ENCODE measurements at places on chromosomes 12 and 14.

- no peak for DNase-seq
These were observed 32.1 kb downstream of the PRKAB1 start for GRCh38 chr12:119700078-119700477.

DNA sequence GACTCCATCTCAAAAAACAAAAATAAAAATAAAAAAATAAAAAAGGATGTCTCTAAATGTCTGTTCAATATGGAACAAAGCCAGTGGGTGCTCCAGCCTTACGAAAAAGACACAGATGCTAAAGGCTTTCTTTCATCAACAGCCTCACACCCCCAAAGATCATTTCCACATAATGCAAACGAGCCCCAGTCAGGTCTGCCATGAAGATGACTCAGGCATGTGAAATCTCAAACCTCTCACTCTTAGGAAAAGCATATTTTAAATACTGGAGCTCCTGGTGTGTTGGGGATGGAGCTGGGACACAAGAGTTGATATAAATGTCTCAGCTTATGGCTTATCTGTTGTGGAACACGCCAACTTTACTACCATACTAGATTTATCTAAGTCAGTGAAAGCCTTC lies 49.9 kb upstream of the PLXNC1 start:
- DNase-seq, result no peak

GRCh38 chr14:57390806-57391516 lies 575 bp downstream of the NAA30 start:
- peak; percentile 4 for DNase-seq

GRCh38 chr14:71688576-71688975 lies 243.7 kb upstream of the RGS6 start:
- no peak for DNase-seq

GRCh38 chr12:21877293-21877982 lies 63.8 kb downstream of the ABCC9 start:
- no peak for DNase-seq

DNA sequence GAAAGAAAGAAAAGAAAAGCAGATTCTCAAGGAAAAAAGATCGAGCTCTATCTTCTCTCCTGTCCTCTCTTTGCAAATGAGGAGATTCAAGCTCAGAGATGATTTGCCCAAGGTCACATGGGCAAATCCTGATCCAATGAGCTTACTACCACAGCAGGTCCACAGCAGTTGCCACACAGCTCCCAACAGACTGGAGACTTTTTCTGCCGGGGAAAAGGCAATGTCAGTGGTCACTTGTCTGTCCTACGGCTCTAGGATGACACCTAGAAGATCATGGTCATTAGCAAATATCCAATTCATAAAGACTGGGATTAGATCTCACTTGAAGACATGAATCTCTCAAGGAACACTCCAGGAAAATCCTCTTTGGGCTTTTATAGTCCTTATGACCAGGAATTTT lies 58.8 kb downstream of the TTC7B start:
- no peak for DNase-seq

- DNase-seq, result no peak
These were observed 411.2 kb downstream of the AEBP2 start for GRCh38 chr12:19850346-19851065.

DNA sequence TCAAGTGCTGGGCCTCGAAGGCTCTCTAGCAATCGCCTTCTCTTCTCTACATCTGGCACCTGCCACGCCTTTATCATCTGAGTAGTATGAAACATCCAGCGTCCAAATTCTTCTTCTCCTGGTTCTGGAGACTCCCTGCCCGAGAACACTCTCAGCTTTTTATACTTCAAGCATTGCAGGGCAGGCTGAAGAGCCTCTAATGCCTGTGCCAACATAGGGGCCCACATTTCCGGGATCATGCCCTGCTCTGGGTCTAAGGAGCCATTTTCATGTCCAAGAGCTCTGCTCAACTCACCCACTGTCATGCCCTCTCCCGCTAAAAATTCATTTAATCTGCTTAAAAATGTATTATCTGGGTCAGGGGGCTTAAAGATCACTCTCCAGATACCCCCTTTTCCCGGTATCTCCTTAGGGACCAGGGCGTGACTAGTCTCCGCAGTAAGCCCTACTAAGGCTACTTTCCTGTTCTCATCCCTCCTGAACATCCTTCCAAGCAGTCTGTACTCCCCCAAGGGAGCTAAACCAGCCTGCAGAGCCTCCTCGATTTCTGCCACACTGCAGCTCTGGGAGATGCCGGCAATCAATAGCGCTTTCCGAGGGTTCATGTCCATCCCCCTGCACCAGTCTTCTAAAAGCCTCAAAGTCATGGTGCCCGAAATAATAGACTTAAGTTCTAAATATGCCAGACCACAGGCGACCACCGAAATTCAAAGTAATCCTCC lies 940 bp downstream of the MOAP1 start:
- no peak for DNase-seq

DNA sequence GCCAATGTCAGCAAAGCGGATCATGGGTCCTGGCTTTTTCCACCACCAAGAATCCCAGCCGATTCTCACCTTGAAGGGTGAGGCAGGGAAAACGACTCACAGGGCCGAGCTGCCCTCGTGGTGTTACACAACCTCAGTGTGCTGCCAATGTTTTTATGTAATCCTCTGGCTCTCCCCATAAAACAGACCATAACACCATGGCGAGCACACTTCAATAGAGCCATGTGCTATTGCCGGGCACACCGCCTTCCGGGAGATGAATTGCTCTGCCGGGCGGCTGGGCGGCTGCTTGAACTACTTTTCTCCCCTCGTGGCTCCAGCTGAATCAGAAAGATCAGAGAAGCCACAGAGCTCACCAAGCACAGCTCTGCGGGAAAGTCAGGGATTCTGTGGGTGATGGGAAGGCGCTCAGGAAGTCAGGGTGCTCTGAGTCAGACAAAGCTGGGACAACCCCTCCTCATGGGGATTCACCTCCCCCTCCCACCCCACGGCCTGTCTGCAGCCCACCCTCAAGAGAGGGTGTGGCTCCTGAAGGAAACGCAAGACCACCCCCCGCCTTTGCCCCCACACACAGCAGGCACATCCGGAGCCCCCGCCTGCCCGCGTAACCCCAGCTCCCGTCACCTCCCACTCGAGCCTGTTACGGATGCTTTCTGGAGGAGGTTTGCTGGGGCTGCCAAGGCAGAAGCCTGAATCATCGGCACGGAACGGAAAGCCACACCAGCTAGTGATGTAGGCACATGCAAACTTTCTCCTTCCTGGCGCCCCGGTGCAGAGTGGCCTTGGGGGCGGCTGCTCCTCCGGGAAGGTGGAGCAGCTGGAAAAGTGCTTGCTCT lies 1.8 kb downstream of the GALNT9 start:
- DNase-seq, result no peak

GRCh38 chr14:97564334-97564733 lies 767.2 kb downstream of the VRK1 start:
- no peak for DNase-seq

GRCh38 chr12:40911676-40912075 lies 219.4 kb downstream of the CNTN1 start:
- DNase-seq, result no peak

DNA sequence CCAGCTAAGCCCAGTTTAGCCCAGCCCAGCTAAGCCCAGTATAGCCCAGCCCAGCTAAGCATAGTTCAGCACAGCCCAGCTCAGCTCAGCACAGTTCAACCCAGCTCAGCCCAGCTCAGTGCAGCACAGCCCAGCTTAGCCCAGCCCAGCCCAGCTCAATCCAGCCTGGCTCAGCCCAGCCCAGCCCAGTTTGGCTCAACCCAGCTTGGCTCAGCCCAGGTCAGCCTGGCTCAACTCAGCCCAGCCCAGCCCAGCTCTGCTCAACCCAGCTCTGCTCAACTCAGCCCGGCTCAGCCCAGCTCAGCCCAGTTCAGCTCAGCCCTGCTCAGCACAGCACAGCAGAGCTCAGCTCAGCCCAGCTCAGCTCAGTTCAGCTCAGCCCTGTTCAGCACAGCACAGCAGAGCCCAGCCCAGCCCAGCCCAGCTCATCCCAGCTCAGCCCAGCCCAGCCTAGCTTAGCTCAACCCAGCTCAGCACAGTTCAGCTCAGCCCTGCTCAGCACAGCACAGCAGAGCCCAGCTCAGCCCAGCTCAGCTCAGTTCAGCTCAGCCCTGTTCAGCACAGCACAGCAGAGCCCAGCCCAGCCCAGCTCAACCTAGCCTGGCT lies 330.9 kb downstream of the TMEM121 start:
- DNase-seq, result peak; percentile 27

DNA sequence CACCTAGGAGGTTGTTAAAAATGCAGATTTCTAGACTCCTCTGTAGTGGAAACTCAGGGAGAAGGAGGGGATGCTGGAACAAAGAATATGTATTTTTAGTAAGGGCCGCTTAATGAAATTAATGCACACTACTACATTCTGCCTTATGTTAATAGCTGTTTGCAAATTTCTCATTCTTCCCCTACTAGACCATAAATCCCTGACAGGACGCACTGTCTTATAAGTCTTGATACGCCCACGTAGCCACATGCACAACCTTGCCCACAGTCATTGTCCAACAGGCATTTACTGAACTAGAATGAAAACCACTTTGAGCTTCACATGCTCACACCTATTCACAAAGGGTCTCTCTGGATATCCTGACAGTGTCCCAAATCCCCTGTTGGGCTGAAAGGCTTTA lies 10.5 kb downstream of the KRT2 start:
- DNase-seq, result no peak

- DNase-seq, result peak; percentile 52
These were observed 88.4 kb downstream of the BORCS5 start for GRCh38 chr12:12445165-12445881.

GRCh38 chr14:50451854-50452253 lies 55.2 kb upstream of the CDKL1 start:
- no peak for DNase-seq

GRCh38 chr12:18798535-18799361 lies 60.8 kb downstream of the CAPZA3 start:
- DNase-seq, result no peak

DNA sequence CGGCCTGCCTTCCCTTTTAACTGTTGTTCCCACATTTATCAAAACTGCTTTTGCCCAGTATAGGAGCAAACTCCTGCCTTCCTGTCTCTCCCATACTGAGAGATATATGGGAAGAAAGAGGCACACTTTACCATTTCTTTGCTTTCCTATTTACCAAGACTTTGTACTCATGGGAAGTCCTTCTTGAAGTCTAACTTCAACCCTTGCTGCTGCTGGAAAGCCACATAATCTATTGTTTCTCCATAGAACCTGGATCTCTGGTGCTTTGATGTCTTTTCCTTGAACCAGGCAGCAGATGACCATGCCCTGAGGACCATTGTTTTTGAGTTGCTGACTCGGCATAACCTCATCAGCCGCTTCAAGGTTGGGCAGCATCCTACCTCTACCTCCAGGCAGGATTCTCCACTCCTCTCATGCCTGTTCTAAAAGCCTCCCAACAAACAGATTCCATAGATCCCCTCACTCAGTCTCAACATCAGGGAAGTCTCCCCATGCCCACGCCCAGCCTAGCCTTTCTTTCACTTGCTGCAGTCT lies 18.4 kb downstream of the PPP1R1A start:
- DNase-seq, result no peak

GRCh38 chr12:119807380-119807779 lies 69.7 kb downstream of the CIT start:
- no peak for DNase-seq

DNA sequence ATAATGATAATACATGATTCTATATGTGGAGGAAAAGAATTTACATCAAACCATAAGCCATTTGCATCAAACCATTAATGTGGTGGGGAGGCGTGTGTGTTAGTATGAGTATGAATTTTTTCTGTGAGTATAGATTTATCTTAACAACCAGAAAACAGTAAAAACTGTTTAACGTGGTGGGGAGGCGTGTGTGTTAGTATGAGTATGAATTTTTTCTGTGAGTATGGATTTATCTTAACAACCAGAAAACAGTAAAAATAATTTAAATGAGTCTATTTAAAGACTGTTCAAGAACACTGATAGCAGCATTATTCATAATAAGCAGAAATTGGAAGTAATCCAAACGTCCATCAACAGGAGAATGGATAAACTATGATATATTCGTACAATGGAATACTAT lies 9.1 kb upstream of the MSI1 start:
- no peak for DNase-seq

- DNase-seq, result no peak
These were observed 56.4 kb upstream of the DICER1 start for GRCh38 chr14:95213774-95214173.

DNA sequence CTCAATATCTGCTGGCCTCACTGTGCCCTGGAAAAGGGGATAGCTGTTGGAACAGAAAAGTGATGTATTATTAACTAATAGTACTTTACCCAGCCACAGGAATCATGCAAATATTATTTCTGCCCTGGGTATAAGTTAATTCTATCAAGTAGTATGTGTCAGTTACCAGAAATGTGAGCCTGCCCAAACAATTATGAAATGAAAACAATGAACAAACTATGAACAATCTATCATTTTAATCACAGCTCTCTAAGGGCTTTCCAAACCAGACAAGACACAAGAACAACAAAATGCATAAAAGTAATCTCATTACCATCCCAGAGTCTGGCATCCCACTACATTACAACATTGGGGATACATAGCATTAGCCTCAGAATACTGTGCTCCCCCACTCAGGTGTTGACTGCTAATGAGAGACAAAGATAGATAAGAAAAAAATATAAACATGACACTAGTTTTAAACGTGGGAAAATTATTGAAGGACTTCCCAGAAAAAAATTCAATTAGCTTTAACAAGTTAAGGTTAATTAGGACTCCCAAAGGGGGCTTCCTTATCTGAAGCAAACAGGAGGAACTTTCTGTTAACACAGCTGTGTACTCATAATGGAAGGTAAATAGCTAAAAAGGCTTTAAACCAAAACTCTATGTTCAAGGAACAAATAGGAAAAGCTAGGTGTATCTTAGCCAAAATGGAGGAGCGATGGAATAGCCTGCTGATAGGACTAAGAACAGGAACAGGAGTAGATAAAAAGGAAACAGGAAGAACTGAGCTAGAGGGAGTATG lies 3.3 kb downstream of the DCAF5 start:
- no peak for DNase-seq

- DNase-seq, result no peak
These were observed 29.7 kb downstream of the LGR5 start for GRCh38 chr12:71469258-71469750.

- DNase-seq, result peak; percentile 50
These were observed 229.6 kb downstream of the BCAT1 start for GRCh38 chr12:24719293-24719721.

- DNase-seq, result no peak
These were observed 99.5 kb downstream of the PDZRN4 start for GRCh38 chr12:41287500-41288141.

GRCh38 chr14:68409387-68409786 lies 383.5 kb downstream of the ZFP36L1 start:
- DNase-seq, result no peak

- DNase-seq, result no peak
These were observed 25.6 kb downstream of the SINHCAF start for GRCh38 chr12:31300341-31300740.

- no peak for DNase-seq
These were observed 97.9 kb upstream of the USP44 start for GRCh38 chr12:95648990-95649791.

GRCh38 chr14:66017927-66018326 lies 468.2 kb upstream of the CCDC196 start:
- no peak for DNase-seq

Data from CD4-positive, alpha-beta T cell treated with Interleukin-15 for 4 hours (primary cell).